ENCODE measurements at places on chromosomes 5 and 9. TPM values are rescaled to one million over a fixed set of nuclear protein-coding genes. Genes with fewer than 3 reads are reported as not detected.
A peak's percentile ranks its signal among the peaks of the same experiment; 100 is the strongest.

- no peak for DNase-seq
Observed at GRCh38 chr9:64015136-64015535, 1269.9 kb downstream of the FOXD4L5 start.

DNA sequence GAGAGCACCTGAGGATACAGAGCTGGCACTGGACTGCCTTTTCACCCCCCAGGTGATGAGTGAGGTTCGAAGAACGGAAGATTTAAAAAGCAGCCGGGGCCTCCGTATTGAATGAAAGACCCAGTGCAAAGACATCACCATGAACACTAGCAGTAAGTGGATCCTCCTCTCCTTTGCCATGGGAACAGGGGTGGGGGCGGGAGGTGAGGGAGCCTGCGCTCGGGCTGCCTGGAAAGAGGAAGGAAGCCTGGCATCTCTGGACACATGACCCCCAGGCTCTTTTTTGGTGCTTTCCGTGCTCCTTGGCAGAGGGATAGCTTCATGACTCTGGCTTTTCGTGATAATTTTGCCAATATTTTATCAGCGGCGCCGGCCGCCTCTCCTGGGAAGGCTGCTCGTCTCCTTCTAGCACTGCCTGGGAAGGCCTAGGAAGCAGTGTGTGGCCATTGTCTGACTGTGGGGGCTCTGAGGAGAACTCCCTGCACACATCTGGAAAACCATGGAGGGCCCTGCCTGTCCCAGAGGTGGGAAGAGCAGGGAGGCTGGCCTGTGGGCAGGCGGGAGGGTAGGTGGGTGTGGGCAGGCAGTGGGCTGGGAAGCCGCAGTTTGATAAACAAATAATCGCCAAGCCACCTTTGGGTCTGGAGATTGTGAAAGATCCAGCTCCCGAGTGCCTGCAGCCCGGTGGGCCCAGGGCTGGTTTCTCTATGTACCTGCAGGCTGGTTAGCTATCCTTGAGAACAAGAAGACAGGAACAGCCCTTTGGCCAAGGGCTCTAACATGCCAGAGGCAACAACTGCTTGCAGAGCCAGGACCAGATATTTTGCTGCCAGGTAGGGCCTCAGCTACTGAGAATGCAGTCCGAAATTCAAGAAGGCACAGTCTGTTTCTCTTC, 911 bp downstream of the ABLIM3 start:
- peak; percentile 43 for DNase-seq

- DNase-seq, result no peak
Observed at GRCh38 chr5:40945111-40945510, 35.8 kb downstream of the C7 start.

DNA sequence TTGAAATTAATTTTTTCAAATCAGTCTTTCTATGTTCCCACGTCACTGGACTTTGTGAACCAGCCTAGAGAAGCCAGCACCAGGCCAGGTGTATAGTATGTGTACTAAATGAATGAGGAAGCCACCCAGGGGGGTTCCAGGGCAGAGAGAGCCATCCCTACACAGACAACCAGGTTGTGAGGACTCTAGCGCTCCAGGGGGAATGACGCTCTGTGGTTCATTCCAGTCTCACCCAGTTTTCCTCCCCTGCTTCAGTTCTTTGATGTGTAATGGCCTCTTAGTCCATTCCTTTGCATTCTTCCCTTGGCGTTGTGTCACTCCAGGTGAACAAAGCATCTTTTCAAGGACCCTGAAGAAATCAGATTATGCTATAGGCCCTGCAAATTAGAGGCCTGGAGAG, 330.6 kb downstream of the NSG2 start:
- DNase-seq, result no peak

- DNase-seq, result no peak
Observed at GRCh38 chr5:31819926-31820516, 181.1 kb downstream of the PDZD2 start.

DNA sequence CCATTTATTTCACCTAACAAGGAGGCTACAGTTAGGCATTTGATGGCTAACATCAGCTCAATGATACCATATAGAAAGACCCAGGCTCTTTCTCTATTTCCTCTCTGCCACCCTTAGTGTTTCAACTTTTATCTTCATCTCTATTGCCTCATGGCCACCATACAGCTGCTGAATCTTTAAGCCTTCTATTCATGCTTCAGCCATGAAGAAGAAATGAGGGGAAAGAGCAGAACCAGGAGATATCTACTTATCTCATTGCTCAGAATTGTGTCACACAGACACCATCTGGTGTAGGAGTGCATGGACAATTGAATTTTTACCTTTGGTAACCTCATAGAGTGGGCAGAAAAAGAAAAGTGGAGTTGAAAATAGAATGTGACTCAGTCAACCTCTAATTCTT, 6.7 kb downstream of the GAPT start:
- no peak for DNase-seq

DNA sequence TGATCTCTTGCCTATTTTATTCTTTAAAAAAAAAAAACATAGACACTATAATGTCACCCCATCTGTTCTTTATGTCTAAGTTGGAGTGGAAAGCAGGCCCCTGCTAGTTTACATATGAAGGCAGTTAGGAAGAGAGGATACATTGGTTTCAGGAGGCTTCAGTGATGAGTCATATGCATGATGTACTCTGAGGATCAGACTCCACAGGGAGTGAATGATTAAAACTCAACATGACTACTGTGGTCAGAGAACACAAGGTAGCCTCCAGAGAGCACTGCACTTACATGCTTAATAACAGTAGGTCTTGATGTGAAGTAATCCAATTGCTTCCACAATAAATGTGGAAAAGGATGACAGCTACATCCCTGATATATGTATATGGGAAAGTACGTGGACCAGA, 22.7 kb upstream of the FSTL4 start:
- no peak for DNase-seq

DNA sequence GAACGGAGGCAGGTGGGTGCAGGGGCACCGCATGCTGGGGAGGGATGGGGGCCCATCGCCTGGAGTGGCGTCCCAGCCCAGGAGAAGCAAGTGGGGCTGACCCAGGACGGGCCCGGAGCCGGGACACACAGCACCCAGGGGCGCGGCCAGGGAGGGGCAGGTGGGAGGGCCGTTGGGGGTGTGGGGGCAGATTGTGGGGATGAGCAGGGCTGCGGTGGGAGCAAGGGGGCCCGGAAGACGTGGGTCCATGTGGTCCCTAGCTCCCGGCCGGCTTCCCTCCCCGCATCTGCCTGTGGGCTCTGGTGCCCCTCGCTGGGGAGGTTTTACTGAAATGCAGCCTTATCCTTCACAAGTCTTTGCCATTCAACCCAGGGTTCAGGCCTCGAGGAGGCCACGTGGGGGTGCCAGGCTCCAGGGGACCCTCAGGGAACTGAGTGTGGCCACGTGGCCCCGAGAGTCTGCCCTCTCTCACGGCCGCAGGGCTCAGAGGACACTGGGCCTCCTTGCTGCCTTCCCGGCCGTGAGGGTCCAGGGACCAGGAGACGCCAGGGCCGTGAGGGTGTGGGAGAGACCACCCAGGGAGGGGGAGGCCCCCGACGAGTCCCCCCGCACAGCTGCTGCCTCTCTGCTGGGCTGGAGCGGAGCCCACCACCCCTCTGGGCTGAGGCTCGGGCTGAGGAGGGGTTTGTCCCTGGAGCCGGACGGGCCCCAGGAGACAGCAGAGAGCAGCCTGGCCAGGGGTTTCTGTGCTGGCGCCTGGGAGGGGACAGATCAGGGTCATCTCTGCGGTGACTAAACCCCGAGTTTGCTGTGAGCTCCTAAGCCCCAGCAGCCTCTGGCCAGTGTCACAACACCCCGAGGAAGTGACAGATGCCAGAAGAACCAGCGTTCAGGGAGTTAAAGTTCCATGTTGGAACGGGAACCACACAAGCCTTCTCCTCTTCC, 35.2 kb downstream of the SLC9A3 start:
- DNase-seq, result no peak

The TSSK1B gene
- total RNA-seq, result not detected

DNA sequence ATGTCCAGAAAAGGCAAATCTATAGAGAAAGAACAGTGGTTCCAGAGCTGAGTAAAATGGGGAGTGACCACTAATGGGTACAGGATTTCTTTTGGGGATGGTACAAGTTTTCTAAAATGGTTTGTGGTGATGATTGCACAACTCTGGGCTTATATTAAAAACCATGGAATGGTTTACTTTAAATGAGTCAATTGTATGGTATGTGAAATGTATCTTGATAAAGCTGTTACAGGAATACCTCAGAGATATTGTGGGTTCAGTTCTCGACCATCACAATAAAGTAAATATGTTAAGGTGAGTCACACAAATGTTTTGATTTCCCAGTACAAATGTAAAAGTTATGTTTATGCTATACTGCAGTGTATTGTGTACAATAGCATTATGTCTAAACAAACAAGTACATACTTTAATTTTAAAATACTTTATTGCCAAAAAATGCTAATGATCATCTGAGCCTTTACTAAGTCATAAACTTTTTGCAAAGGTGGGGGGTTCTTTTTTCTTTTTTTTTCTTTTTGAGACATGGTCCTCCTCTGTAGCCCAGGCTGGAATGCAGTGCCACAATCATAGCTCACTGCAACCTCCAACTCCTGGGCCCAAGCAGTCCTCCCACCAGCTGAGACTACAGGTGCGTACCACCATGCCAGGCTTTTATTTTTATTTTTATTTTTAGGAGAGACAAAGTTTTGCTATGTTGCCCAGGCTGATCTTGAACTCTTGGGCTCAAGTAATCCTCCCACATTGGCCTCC, 65.9 kb downstream of the SHOC1 start:
- DNase-seq, result no peak

The GLRA1 gene
- total RNA-seq, result not detected

DNA sequence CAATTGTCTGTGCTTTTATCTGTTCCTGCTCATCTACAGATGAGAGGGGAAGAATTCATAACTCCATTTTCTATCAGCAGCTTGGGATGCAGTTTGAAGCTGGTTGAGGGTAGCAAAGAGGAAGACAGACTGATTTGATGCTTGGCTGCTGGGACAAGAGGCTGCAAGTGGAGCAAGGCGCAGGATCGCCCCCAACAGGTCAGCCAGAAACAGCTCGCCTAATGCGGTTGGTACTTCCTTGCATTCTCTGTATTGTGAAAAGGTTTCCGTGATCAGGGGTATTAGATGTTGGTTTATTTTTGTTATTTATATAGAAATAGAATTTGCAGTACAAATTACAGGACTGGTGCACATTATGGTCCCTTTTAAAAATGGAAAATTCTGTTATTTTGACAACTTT, 40.6 kb downstream of the ZNF883 start:
- no peak for DNase-seq

GRCh38 chr5:154467655-154468354, 10.2 kb downstream of the HAND1 start:
- DNase-seq, result peak; percentile 76

GRCh38 chr9:122370303-122370702, 521 bp upstream of the PTGS1 start:
- DNase-seq, result peak; percentile 40

The DAP gene
- 29.7 TPM for total RNA-seq

DNA sequence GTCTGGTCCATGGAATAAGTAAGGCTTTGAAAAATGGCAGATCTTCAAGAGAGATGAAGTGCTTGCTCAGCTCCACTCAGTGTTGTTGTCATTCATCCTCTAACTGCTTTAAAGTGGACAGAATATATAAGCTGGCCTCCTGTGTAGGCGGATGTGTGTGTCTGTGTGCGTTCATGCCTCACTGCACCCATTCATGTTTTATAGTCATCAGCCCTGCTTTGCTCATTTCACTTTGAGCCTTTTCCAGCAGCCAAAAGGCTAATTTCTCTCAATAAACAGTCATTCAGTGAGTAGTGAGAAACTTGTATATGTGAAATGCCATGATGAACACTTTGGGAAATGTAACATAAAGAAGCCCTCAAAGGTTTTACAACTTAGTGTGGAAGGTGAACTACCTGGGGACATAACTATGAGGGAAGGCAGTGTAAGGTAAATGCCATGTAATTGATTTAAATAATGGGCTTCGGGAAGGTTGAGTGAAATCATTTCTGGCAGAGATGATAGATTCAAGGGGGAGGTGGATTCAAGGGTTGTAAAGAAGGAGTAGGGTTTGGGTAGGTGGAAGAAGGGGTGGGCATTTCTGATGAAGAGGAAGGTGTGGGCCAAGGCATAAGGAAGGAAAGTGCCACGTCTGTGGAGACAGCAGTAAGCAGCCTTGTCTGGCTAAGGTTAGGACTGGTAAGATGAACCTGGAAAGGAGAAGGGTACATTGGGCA, 15.7 kb downstream of the TTC23L start:
- DNase-seq, result no peak

- no peak for DNase-seq
Observed at GRCh38 chr9:16337322-16338029, 533.0 kb downstream of the BNC2 start.

GRCh38 chr5:87785554-87786335, 373.0 kb upstream of the CCNH start:
- no peak for DNase-seq

DNA sequence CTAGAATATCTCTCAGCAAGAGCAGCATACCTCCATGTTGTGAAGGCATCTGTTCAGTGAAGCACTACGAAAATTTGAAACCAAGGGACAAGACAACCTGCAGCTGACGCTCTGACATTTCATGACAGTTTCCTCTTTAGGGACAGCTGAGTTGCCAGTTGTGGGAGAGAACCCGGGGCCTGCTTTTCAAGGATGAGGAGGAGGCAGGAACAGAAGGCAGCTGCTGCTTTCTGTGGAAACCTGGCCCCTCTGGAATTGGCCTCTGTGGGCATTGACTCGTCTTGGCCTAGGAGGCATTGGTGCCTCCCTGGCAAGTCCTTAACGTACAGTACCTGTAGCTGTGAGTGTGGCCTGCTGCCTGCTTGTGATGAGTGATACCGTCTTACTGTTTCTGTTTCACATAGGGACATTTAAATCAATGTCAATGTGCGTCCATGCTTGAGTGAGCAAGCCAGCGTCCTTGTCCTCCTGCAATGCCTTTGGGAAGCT, 21.6 kb downstream of the SLC46A2 start:
- DNase-seq, result no peak

DNA sequence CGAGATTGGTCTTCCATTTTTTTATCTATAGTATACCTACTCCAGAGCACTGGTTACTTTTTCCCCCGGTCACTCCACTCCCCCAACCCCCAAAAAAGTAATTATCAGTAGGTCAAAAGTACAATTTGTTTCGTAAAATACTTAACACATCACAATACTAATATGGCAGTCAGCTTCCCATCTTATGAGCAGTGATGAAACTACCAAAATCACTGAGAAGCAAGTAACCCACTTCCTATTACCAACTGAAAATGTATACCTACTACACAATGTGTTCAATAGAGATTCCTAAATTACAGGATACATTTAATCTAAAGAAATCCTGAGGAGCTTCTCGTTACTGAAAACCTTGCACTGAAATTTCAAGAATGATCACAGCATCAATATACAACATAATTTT, 1.9 kb downstream of the CERT1 start:
- DNase-seq, result no peak

GRCh38 chr9:108708448-108708847, 147.3 kb downstream of the ACTL7B start:
- no peak for DNase-seq

DNA sequence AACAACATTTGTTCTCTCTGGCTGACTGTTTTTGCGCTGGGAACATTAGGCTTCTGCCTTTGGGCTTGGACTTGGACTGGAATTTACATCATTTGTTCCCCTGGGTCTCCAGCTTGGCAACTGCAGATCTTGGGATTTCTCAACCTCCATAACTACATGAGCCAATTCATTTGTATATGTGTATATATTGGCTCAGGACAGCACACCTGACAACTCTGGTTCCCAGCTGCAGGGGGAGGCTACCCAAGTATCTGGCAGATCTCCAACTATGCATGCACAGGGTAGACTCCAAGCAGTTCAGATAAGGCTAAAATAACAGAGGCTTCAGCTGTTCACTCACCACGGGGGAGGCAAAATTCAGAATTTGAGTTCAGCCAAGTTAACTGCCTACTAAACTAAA, 31.6 kb upstream of the F2RL1 start:
- DNase-seq, result no peak

The CENPK gene
- total RNA-seq, result 0.38 TPM

The STARD4 gene
- total RNA-seq, result 4.1 TPM

The CER1 gene
- total RNA-seq, result not detected
